Activated CD4-positive, alpha-beta T cell treated with anti-CD3 and anti-CD28 coated beads for 4 hours (primary cell): ENCODE measurements at places on chromosomes 2 and 18.

- no peak for DNase-seq
Measured at GRCh38 chr2:206375956-206376355, 67.4 kb upstream of the ADAM23 start.

DNA sequence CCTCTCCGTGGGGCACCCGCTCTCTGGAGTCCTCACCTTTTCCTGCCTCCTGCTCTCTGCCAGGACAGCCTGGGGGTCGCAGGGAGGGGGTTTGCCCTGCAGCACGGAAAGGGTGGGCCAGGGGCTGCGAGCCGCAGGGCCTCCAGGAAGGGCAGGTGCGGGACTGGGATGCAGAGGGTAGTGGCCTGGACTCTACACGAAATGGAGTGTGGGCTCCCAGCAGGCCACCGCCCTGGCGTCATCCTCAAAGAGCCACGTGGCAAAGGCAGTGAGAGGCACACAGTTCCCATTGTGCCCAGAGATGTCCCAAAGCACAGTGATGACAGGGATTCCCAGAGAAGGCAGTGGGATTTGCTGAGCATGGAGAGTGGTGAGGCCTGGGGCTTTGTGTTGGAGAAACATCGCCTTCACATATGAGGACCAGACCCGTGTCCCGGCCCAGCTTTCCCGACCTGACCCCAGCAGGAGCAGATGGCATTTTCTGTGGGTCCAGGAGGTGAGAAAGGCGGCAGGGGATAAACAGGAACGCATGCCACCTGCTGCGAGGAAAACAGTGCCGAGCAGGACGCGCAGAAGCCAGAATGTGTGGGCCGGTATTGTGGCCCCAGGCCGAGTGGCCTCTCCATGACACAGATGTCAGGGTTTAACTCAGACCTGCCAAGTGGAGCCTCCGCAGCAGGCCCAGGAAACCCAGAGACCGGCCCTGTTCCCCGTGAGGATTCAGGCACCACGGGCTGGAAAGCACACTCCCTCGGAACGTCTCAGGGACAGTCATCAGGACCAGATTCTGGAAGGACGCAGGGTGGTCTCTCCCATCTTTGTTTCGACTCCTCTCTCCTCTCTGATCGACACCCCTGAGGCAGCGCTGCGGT is 855.5 kb upstream of the SALL3 start:
- no peak for DNase-seq

- no peak for DNase-seq
Measured at GRCh38 chr2:24915175-24915574, 4.9 kb downstream of the ADCY3 start.

DNA sequence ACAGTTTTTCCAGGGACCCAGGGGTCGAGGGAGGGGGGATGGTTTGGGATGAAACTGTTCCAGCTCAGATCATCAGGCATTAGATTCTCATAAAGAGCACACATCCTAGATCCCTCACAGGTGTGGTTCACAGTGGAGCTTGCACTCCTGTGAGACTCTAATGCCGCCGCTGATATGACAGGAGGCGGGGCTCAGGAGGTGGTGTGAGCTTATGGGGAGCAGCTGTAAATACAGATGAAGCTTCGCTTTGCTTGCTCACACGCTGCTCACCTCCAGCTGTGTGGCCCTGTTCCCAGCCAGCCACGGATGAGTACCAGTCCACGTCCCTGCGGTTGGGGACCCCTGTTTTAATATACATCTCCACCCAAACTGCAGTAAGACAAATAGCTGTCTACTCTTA is 204.2 kb downstream of the AGAP1 start:
- no peak for DNase-seq

GRCh38 chr2:176814274-176814673 is 398.3 kb upstream of the HNRNPA3 start:
- DNase-seq, result no peak

- no peak for DNase-seq
Measured at GRCh38 chr18:67432806-67433205, 83.7 kb downstream of the DSEL start.
